ENCODE measurements at places on chromosomes 5 and 9. TPM values are rescaled to one million over a fixed set of nuclear protein-coding genes. Genes with fewer than 3 reads are reported as not detected.

NUTM2G gene
- not detected for total RNA-seq

BTNL9 gene
- not detected for total RNA-seq

FIBCD1 gene
- total RNA-seq: 15.6 TPM

PAX5 gene
- not detected for total RNA-seq

FAM221B gene
- total RNA-seq: not detected

CENPP gene
- total RNA-seq: 17.8 TPM

SPINK6 gene
- not detected for total RNA-seq

LCN1 gene
- total RNA-seq: not detected

ENDOG gene
- total RNA-seq: 21.8 TPM

FBP1 gene
- total RNA-seq: not detected

- DNase-seq: no peak
Measured at GRCh38 chr9:131307974-131308373, 18.5 kb downstream of the PLPP7 start.

- no peak for DNase-seq
Measured at GRCh38 chr9:12801663-12802062, 26.8 kb downstream of the LURAP1L start.

DNA sequence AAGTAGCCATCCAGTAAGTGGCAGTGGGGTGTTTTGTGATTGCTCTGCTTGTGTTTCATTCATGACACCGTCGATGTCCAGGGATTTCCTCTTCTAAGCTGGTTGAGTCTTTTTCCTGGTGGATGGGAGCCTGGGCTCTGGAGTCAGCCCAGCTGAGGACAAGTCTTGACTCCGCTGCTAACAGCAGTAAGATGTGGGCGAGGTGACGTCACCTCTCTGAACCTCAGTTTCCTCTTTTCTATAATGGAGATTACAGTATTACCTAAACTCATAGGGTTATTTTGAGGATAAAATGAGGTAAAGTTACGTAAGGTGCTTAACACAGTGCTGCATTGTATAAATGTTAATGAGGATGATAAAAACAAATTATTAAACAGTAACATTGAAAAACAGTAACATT lies 21.3 kb downstream of the FGF1 start:
- no peak for DNase-seq

- DNase-seq: peak; percentile 43
Measured at GRCh38 chr5:132254321-132254977, 3.0 kb upstream of the PDLIM4 start.

DNA sequence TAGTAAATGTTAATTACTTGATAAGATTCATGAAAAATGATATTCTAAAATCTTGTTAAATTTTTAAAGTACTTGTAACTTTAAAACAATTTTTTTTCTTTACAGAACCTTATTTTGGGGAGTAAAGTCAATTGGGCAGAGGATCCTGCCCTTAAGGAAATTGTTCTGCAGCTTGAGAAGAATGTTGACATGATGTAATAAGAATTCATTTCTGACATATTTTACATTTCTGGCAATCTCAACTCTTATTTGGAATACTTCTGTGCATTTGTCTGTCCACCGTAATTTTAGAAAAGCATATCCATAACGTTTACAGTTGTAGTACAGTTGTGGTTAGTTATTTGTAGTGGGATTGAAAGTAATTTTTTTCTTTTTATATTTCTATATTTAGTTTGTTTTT lies 20.2 kb downstream of the CENPH start:
- no peak for DNase-seq

DNA sequence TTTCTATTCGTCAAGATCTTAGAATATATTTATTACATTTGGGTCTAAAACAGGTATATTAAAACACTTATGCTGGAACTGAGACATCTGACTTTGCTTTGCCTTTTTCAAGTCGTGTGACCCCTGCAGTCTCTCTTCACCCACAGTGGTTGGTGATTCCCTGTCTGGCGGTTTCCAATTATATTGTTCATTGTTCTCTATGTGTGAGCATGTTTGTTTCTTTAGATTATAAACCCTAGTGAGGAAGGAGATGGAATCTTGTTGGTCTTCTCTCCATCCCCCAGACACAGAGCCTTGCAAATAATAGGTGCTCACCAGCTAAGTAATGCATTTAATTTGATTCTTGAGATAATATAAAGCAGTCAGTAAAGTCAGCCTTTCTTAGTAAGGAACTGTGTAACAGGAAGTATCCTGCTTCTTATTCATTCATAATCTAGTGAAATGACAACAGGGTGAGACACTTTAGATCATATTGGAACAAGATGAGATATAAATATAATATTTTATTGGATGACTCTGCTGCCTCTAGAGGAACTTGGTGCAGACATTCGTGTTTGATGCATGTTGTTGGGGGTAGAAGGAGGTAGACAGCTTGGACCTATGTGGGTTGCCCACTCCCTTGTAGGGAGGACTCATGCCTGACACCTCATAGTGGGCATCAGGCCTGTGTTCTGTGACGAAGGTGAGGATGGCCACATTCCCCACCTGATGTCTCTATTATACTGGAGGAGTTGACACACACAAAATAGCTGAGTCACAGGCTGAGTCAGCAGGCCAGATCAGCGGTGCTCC lies 88.1 kb downstream of the FGF1 start:
- DNase-seq: peak; percentile 78

DNA sequence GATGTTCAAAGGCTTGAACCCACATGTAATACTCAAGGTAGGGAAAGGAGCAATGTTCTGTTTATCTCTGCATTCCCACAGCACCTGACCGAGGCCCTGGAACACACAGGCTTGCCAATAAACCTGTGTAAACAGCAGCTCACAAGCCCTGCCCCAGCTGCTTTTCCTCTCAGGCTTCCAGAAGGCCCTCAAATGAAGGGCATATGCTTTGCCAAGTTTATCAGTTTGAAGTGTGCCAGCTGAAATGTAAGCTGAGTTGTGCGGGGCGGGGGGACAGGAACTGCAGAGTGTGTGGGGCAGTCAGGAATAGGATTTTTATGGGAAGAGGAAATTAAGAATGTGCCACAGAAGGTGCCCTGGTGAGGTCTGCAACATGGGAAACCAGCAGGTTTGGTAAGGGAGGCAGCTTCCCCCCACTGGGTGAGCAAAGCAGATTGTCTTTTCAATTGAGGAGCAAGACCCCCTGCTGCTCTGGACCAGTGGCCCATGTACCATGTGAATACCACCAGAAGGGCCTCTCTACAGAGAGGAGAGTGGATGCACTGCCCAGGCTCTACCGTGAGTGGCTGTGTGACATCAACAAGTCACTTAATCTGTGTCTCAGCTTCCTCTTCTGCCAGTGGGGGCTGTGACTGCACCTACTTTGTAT lies 194.8 kb downstream of the SPOCK1 start:
- no peak for DNase-seq

GRCh38 chr5:12330993-12331588 lies 426.8 kb upstream of the CTNND2 start:
- DNase-seq: no peak

- no peak for DNase-seq
Measured at GRCh38 chr9:134276453-134277245, 49.6 kb upstream of the RXRA start.

GRCh38 chr5:170266570-170267381 lies 30.8 kb downstream of the LCP2 start:
- DNase-seq: no peak

- DNase-seq: no peak
Measured at GRCh38 chr9:112121633-112122032, 53.5 kb downstream of the SUSD1 start.

DNA sequence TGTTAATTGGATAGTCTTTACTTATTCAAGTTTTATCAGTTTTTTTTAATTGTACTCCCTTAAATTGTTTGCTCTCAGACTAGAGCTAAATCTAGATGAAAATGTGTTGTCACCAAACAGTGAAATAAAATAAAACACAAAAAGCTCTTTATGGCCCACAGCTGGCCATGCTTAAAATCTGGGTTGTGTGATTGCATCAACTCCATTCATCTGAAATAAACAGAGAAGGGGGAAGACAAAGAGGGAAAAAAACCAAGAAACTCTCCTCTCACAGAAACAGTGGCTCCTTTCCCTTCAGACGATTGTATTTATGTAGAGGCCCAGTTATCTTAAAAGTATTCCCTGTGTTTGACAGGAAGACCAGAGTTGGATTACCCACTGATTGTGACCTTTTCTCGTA lies 422.4 kb downstream of the IRX1 start:
- DNase-seq: no peak

- DNase-seq: no peak
Measured at GRCh38 chr5:33973271-33973670, 11.2 kb downstream of the SLC45A2 start.

All from RPMI7951 (cell line).